ENCODE measurements at places on chromosomes 3 and 15.

GRCh38 chr3:160754371-160754854 is 1.6 kb upstream of the PPM1L start:
- no peak for DNase-seq

GRCh38 chr3:166554023-166554422 is 716.8 kb upstream of the BCHE start:
- no peak for DNase-seq

DNA sequence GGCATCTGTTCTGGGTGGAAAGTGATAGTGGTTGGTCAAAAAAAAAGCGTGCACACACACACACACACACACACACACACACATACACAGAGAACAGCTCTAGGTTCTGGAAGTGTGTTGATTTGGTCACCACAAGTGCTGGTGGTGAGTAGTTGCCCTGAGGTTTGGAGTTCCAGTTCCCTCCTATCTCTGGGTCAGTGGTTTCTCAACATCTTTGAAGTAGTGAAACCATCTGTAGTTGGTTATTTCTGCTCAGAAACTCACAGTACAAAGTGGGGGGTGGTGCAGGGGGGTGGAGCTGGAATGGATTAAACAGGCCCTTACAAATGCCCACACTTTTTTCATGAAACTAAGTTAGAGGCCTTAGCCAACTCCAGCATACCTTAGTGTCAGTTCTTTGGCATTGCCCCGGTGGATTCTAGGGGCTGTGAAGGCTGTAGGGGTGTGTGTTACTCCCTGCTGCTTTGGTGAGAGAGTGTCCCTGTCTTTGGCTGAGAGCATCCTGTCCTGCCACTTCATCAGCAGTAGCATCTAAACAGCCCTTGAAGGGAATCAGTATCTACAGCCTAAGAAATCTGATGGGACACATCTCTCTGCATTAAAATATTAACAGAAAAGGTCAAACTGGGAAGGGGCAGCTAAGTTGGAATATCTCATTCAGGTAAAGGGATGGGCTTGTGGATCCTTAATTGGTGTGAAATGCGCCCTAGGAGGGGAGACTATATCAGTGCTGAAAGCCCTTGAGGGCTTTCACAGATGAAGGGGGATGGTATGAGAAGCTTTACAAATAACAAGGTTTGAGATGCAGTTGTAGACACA is 20.6 kb downstream of the SMAD3 start:
- no peak for DNase-seq

- no peak for DNase-seq
Measured at GRCh38 chr3:190265796-190266195, 56.5 kb downstream of the CLDN1 start.

DNA sequence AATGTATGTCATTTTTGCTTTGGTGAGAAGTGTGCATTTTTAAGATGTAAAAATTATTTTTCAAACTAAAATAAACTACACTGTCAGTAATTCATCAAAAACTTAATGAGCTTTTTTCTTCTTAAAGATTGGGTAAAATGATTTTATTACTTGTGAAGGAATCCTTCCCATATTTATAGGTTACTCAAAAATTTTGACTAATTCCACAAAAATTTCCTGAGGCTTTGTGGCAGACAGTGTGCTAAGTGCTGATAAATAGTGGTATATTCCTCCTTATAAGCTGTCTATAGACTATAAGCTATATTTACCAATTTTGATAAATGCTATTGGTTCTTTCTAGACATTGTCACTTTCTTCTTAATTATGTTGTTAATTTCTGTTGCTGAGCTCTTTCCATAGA is 284.5 kb upstream of the SEMA6D start:
- DNase-seq = no peak

DNA sequence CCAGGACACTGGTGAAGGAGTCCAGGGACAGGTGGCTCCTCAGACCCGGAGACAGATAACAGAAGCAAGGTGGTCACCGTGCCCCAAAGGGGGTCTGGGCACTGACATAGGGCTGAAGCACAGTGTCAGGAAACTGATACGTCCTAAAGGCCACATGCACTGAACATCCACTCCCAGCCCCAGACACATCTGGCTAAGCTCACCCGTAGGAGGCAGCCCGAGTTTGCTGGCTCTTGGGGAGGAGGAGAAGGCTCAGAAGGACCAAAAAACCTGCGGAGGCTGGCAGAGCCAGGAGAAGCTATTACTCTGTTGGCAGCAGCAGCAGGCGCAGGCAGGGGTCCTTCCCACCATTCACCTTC is 1.2 kb downstream of the CACNA2D2 start:
- no peak for DNase-seq

- no peak for DNase-seq
Measured at GRCh38 chr3:69806735-69807438, 67.6 kb downstream of the MITF start.

DNA sequence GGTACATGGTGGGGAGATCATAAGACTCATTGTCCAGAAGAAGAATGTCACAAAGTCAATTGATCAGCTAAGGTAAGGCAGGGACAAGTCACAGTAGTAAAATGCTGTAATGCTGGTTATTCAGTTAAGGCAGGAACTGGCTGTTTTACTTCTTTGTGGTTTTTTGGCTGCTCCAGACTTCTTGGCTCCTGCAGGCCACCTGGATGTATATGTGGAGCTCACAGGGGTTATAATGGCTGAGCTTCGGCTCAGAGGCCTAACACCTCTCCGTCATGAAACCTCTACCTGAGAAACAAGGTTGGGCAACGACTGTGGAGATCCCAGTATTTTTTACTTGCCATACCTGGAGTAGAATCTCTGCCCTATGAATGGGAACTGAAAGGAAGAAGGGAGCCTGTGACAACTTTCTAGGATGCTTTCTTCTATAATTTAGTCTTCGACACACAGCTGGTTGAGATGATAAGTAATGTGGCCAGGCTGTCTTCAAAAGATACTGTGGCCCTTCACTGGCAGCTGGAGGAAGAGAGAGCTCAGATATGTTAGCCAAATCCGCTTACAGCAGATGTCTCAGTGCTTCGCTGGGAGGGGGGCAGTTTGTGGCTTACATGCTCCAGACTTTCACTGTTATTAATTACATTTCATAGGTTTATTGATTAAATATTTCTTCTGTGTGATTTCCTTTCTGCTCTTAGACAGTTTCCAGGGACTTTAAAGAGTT is 887.8 kb downstream of the IGSF11 start:
- DNase-seq = no peak

All from stimulated activated CD8-positive, alpha-beta memory T cell treated with anti-CD3 and anti-CD28 coated beads, Interleukin-7, amount 100 ng/mL, for 1 hour (primary cell).